ENCODE measurements at places on chromosomes 2 and 18.

- no peaks in the 10 kb centered on the region for H3K27me3 ChIP-seq
- no peak overlapping the region for H3K4me3 ChIP-seq
- no peaks in the 10 kb centered on the region for H3K36me3 ChIP-seq
- DNase-seq = no peak
Measured at GRCh38 chr2:24147364-24147763, 24.1 kb downstream of the FAM228B start.

- DNase-seq = peak; percentile 77
- no peaks in the 10 kb centered on the region for H3K4me1 ChIP-seq
- no peaks in the 10 kb centered on the region for H3K36me3 ChIP-seq
- H3K27ac ChIP-seq = peak overlapping the region; percentile 33
- no peak overlapping the region for H3K4me3 ChIP-seq
Measured at GRCh38 chr2:215451012-215451756, 15.3 kb upstream of the FN1 start.

GRCh38 chr2:221420245-221420644 lies 151.9 kb downstream of the EPHA4 start:
- no peak for DNase-seq
- no peak overlapping the region for H3K27ac ChIP-seq
- H3K27me3 ChIP-seq = no peaks in the 10 kb centered on the region
- no peaks in the 10 kb centered on the region for H3K36me3 ChIP-seq
- H3K4me1 ChIP-seq = peaks cover 8% of the 10 kb centered on the region

- peak; percentile 23 for DNase-seq
- H3K4me1 ChIP-seq = peaks cover 39% of the 10 kb centered on the region
- no peaks in the 10 kb centered on the region for H3K27me3 ChIP-seq
- peak overlapping the region; percentile 28 for H3K27ac ChIP-seq
- no peaks in the 10 kb centered on the region for H3K36me3 ChIP-seq
- H3K4me3 ChIP-seq = peak overlapping the region; percentile 26
Measured at GRCh38 chr2:46075848-46076247, 221.4 kb upstream of the EPAS1 start.

DNA sequence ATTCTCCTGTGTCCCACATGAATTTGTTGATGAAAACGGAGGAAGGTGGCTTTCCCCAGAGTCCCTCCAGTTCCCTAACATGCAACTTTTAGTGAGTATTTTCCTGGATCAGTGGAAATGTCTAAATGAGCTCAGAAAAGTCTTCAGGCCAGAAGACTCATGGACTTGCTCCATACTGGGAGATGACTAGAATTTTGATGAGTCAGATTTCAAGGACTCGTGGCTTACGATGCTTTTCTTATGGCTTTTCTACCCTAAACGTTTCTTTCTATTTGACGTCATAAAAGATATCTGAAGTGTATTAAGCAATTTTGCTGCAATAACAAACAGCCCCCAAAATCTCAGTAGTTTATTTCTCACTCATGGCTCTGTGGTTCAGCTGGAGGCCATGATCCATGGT lies 397.6 kb downstream of the FBXO15 start:
- DNase-seq = no peak
- H3K4me3 ChIP-seq = no peak overlapping the region
- peaks cover 6% of the 10 kb centered on the region for H3K4me1 ChIP-seq
- no peaks in the 10 kb centered on the region for H3K27me3 ChIP-seq
- no peaks in the 10 kb centered on the region for H3K36me3 ChIP-seq

DNA sequence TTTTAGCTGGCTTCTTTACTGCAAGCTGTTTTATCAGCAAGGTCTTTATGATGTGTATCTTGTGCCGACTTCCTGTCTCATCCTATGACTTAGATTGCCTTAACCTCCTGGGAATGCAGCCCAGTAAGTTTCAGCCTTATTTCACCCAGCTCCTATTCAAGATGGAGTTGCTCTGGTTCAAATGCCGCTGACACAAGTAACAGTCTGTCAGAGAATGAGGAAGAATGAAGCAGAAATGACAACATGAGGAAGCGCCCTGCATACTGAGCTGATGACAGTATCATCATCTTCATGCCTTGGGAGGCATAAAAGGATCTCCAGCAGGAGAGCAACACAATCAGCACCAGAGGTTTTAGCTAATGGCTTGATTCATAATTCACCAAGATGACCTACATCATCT lies 309.4 kb downstream of the NBAS start:
- no peaks in the 10 kb centered on the region for H3K36me3 ChIP-seq
- no peaks in the 10 kb centered on the region for H3K27me3 ChIP-seq
- DNase-seq = no peak
- H3K4me3 ChIP-seq = no peak overlapping the region
- H3K4me1 ChIP-seq = no peaks in the 10 kb centered on the region

- H3K27me3 ChIP-seq = no peaks in the 10 kb centered on the region
- peaks cover 9% of the 10 kb centered on the region for H3K4me1 ChIP-seq
- no peak overlapping the region for H3K4me3 ChIP-seq
- DNase-seq = peak; percentile 7
- no peak overlapping the region for H3K27ac ChIP-seq
Measured at GRCh38 chr2:24886691-24887304, 33.2 kb downstream of the ADCY3 start.

- no peak overlapping the region for H3K4me3 ChIP-seq
- H3K36me3 ChIP-seq = no peaks in the 10 kb centered on the region
- peaks cover 1% of the 10 kb centered on the region for H3K4me1 ChIP-seq
- DNase-seq = no peak
Measured at GRCh38 chr2:136030406-136030805, 45.0 kb upstream of the DARS1 start.

DNA sequence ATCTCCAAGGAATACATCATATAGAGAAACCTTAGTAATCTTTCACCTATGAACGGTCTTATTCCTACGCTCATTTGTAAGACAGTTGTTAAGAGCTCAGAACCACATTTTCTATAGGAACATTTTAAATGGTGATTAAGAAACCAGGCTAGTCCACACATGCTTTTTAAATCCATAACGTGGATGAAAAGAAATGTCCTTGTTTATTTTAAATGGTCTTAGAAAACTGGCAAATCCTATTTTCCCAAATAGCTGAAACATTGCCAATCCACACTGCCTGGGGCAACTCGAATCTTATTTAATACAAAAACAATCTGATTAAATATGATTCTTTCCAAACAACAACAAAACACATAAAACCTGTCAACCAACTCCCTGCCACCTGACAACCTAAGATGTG lies 23.7 kb downstream of the METTL8 start:
- no peaks in the 10 kb centered on the region for H3K27me3 ChIP-seq
- H3K4me3 ChIP-seq = no peak overlapping the region
- no peak overlapping the region for H3K27ac ChIP-seq
- no peaks in the 10 kb centered on the region for H3K36me3 ChIP-seq
- H3K4me1 ChIP-seq = peaks cover 18% of the 10 kb centered on the region

DNA sequence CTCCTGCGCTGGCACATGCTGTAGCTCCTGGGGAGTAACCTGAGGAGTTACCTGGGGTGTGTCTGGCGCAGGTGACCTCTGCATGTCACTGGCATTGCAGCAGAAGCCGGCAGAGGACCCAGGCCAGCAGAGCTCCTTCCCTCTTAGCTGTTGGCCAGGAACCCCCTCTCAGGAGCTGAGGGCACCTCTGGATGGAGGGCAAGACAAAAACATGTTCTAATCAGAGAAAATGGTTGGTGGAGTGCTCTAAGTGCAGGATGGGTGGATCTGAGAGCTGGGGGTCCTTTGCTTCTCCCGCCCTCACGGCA lies 44.9 kb upstream of the SNTG2 start:
- H3K27ac ChIP-seq = no peak overlapping the region
- H3K4me1 ChIP-seq = no peaks in the 10 kb centered on the region
- H3K4me3 ChIP-seq = no peak overlapping the region

DNA sequence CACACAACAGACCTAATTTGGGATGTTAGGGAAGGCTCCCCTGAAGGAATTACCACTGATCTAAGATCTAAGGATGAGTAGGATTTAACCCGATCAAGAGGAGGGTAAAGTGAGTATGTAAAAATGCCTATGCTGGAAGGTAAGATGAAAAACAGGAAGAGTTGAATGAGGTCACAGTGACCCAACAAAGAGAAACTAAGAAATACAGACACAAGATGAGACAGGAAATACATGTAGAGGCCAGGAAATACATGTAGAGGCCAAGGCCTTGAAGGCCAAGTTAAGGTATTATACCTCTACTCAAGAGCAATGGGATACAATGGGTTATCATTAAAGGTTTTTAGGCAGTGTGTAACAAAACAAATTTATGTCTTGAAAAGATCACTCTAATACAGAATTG lies 131.6 kb upstream of the TANK start:
- no peak overlapping the region for H3K27ac ChIP-seq
- no peak for DNase-seq
- no peaks in the 10 kb centered on the region for H3K36me3 ChIP-seq
- H3K27me3 ChIP-seq = no peaks in the 10 kb centered on the region

DNA sequence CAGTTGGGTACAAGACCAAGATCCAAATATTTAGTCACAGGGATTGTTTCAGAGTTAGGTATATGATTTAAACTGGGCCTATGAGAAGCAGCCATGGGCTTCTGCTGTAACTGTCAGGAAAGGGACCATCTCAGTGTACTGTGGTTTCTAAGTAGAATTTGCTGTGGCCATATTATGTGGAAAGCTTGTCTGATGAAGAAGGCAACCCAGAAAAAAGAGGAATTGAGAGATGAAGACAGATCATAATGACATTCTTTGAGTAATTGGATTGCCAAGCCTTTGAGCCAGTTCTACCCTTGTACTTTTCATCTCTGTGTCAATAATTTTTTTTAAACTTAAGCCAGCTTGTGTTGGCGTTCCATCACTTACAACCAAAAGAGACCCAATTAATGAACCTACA lies 259.6 kb downstream of the NUP35 start:
- no peaks in the 10 kb centered on the region for H3K27me3 ChIP-seq
- H3K4me1 ChIP-seq = no peaks in the 10 kb centered on the region
- no peaks in the 10 kb centered on the region for H3K36me3 ChIP-seq
- H3K4me3 ChIP-seq = no peak overlapping the region

DNA sequence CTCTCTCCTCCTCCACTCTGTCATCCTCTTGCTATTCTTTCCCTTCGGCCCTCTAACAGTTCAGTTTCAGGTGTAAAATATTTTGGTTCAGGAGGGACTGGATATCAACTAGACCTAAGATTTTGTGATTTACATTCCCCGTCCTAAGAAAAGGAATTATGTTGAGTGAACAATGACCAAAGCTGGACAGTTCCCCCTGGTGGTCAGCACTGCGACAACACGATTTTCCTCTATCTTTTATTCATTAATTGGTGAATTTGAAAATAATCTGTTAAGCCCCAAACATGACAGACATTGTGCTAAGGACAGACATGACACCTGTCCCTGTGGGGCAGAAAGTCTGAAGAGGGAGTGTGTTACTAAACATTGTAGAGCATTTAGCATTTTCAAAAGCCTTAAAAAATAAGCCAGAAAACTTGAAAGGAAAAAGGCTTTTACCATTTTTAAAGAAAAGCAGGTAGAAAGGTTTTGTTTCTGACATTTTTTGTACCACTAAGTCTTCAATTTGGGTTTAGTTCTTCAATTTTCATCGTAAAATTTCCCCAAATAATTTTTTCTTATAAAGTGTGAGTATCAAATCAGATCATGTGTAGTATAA lies 28.4 kb upstream of the GTF2A1L start:
- no peak overlapping the region for H3K27ac ChIP-seq
- peak; percentile 19 for DNase-seq

DNA sequence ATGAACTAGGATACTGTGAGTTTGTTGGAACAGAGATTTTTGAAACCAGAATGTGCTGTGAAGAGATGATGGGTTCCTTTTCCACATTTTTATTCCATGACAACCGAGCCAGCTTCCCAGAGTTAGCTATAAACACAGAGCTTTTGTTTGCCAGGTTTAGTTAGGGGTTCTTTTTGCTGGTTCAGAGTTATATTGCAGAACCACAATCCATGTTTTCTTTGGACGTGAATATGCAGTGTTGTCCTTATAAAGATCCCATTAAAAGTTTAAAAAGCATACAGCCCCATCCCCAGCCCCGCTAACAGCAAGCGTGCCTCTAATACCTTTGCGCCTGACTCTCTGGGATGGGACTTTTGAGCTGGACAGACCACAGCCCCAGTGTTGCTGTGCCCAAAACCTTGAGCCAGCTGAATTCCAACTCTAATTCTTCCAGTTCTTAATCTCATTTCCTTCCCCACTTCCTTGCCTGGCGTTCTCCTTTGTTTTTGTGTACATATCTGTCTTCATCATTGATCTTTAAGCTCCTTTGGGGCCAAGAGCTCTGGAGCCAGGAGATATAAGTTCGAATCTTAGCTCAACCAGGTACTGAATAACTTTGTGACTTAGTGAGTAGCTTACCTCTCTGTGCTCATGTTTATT lies 72.3 kb downstream of the SPATS2L start:
- peaks cover 47% of the 10 kb centered on the region for H3K4me1 ChIP-seq
- no peaks in the 10 kb centered on the region for H3K36me3 ChIP-seq
- no peaks in the 10 kb centered on the region for H3K27me3 ChIP-seq
- DNase-seq = peak; percentile 84
- peak overlapping the region; percentile 83 for H3K27ac ChIP-seq

DNA sequence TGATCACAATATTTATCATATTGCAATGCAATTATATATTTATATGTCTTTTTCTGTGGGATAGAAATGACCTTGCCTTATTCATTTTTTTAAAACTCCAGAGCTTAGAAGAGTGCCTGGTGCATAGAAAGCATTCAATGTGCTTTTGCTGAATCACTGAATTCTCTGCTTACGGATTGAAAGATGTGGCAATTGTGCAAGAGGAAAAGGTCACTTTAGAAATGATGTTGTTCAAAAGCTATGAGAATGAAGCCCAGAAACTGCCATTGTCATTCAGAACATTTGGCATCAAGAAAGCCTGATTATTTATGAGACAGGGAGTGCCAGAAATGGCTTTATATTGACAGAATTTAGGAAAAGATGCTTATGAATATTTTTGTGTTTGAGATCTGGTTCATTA lies 678.6 kb upstream of the CDH2 start:
- H3K27me3 ChIP-seq = no peaks in the 10 kb centered on the region
- peak; percentile 65 for DNase-seq
- H3K27ac ChIP-seq = no peak overlapping the region
- H3K36me3 ChIP-seq = no peaks in the 10 kb centered on the region

- H3K4me3 ChIP-seq = no peak overlapping the region
- H3K36me3 ChIP-seq = no peaks in the 10 kb centered on the region
- no peaks in the 10 kb centered on the region for H3K4me1 ChIP-seq
- no peaks in the 10 kb centered on the region for H3K27me3 ChIP-seq
- H3K27ac ChIP-seq = no peak overlapping the region
Measured at GRCh38 chr2:191108331-191108730, 42.5 kb downstream of the STAT4 start.
